Tibial nerve (tissue), 4 donors: ENCODE measurements at places on chromosomes 7 and 10.
A peak's percentile ranks its signal among the peaks of the same experiment; 100 is the strongest.

DNA sequence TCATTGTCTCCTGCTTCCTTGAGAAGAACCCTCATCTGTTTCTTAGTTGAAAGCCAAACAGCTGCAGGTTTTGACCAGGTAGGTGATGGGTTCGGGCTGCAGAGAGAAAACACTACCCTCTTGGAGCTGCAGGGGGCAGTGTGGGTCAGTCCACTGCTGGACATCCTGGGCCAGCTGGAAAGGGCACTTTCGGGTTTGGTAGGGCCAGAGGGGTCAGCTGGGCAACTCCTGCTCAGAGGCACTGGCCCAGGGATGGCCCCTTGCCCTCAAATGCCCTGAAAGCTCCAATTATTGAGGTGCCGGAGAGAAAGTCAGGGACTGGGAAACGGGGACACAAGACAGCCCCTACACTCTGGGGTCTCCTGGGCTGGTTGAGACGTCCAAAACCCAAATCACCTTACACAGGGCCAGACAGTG lies 90.7 kb downstream of the MKI67 start:
- H3K27ac ChIP-seq: no peak overlapping the region
- H3K4me3 ChIP-seq: no peak overlapping the region
- H3K36me3 ChIP-seq: no peaks in the 10 kb centered on the region
- H3K4me1 ChIP-seq: no peaks in the 10 kb centered on the region
- H3K27me3 ChIP-seq: no peaks in the 10 kb centered on the region

GRCh38 chr10:131226446-131227162 lies 84.9 kb downstream of the TCERG1L start:
- no peaks in the 10 kb centered on the region for H3K4me1 ChIP-seq
- H3K4me3 ChIP-seq: no peak overlapping the region
- DNase-seq: no peak
- H3K36me3 ChIP-seq: no peaks in the 10 kb centered on the region
- no peaks in the 10 kb centered on the region for H3K27me3 ChIP-seq

DNA sequence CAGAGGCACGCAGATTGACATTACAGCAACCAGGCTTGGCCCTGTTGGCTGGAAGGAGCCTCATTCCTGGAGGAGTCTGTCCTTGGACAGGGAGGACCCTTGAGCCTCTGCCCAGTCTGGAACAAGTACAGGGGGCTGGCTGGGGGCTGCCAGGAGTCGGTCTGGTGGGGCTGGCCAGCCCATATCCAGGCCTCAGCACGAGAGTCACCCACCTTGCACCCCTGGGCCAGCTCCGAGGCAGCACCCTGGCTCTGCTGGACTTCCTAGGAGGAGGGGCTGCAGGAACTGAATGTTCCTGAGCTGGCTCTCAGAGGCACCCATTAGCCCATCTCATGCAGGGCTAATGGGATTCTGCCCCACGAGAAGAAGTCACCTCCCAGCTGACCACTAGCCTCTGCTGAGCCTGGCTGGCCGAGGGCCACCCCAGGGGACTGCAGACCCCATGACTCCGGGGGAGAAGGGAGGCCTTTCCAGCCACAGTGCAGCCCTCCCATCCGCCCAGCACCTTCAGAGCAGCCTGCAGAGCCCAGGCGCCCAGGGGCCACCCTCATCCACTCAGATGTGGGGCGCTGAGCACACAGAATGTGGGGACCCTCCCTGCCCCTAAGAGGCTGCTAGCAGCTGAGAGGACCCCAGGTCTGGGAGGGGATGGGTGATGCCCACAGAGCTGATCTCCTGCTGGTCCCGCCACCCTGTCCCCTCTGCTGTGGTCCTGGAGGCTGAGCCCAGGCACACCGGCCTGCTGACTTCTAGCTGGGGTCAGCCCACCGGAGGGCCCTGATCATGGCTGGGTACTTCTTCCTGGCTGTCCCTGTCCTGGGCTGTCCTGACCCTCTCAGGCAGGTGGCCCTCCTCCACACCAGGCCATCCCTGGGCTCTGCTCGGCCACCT lies 14.8 kb upstream of the INPP5A start:
- no peak for DNase-seq
- no peaks in the 10 kb centered on the region for H3K36me3 ChIP-seq
- no peak overlapping the region for H3K27ac ChIP-seq

- H3K27ac ChIP-seq: peak overlapping the region; percentile 78
- no peaks in the 10 kb centered on the region for H3K4me1 ChIP-seq
- no peaks in the 10 kb centered on the region for H3K36me3 ChIP-seq
- H3K27me3 ChIP-seq: no peaks in the 10 kb centered on the region
- peak; percentile 34 for DNase-seq
These were observed 355.6 kb downstream of the RNLS start for GRCh38 chr10:88227342-88228018.

DNA sequence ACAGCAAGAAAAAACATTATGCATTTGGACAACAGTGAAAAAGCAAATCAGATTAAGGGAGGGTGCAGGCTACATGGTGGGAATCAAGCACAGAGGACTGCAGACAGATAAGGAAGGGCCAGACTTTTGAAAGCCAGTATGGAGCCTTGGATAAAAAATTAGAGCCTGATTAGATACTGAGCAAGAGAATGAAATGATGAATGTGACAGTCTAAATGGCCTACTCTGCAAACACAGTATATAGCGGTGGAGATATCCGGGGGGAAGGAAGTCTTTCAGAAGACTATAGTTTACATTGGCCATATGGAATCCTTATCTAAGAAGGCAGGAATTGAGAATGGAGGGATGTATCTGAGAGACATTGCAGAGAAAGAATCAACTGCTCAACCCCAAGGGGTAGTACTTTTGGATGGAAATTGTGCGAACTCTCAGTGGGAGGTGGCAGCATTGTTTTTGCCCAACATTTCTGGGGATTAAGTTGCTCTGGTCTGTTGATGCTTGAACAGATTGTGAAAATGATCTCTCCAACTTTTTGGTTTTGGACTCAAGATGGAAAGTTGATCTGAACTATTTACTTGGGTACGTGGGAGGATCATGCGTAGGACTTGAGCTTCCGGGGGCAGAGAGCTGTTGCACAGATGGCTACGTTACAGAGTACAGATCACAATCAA lies 39.4 kb upstream of the CHCHD3 start:
- no peaks in the 10 kb centered on the region for H3K27me3 ChIP-seq
- H3K4me3 ChIP-seq: no peak overlapping the region
- no peak for DNase-seq
- no peaks in the 10 kb centered on the region for H3K36me3 ChIP-seq
- no peaks in the 10 kb centered on the region for H3K4me1 ChIP-seq

- DNase-seq: no peak
- no peaks in the 10 kb centered on the region for H3K4me1 ChIP-seq
- no peak overlapping the region for H3K27ac ChIP-seq
- H3K27me3 ChIP-seq: no peaks in the 10 kb centered on the region
- H3K4me3 ChIP-seq: no peak overlapping the region
- H3K36me3 ChIP-seq: no peaks in the 10 kb centered on the region
These were observed 551.7 kb downstream of the GRM8 start for GRCh38 chr7:126700807-126701604.

DNA sequence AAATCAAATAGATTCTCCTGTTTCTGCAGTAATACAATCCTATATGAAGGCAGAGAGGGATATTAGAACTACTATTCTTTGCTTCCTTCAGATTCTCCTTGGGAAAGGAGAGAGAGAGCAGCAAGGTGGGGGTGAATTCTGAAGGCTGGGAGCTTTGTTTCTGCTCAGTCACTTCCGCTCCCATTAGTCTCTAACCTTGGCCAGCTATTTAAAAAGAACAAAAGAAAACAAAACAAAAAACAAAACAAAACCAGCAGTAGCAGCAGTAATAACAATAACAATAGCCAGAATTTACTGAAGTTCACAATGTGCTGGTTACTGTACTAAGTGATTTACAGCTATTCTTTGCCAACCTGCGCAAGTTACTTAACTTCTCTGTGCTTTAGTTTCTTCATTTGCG lies 9.9 kb downstream of the GPR85 start:
- H3K4me3 ChIP-seq: no peak overlapping the region
- no peaks in the 10 kb centered on the region for H3K4me1 ChIP-seq
- no peaks in the 10 kb centered on the region for H3K27me3 ChIP-seq
- H3K27ac ChIP-seq: no peak overlapping the region
- no peaks in the 10 kb centered on the region for H3K36me3 ChIP-seq

DNA sequence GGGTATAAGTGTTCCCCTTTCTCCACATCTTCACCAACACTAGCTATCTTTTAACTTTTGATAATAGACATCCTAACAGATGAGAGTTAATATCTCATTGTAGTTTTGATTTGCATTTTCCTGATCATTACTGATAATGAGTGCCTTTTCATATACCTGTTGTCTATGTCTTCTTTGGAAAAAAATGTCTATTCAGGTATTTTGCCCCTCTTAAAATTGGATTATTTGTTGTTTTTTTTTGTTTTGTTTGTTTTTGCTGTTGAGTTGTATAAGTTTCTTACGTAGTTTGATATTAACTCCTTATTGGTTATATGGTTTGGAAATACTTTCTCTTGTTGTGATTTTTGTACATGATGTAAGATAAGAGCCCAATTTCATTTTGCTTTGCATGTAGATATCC lies 214.7 kb downstream of the MALRD1 start:
- no peaks in the 10 kb centered on the region for H3K36me3 ChIP-seq
- H3K4me3 ChIP-seq: no peak overlapping the region
- H3K27me3 ChIP-seq: no peaks in the 10 kb centered on the region
- no peaks in the 10 kb centered on the region for H3K4me1 ChIP-seq
- DNase-seq: no peak

GRCh38 chr7:131328377-131329175 lies 900 bp downstream of the MKLN1 start:
- H3K27ac ChIP-seq: peak overlapping the region; percentile 96
- peak overlapping the region; percentile 96 for H3K4me3 ChIP-seq
- H3K27me3 ChIP-seq: no peaks in the 10 kb centered on the region
- H3K36me3 ChIP-seq: no peaks in the 10 kb centered on the region
- peaks cover 19% of the 10 kb centered on the region for H3K4me1 ChIP-seq

DNA sequence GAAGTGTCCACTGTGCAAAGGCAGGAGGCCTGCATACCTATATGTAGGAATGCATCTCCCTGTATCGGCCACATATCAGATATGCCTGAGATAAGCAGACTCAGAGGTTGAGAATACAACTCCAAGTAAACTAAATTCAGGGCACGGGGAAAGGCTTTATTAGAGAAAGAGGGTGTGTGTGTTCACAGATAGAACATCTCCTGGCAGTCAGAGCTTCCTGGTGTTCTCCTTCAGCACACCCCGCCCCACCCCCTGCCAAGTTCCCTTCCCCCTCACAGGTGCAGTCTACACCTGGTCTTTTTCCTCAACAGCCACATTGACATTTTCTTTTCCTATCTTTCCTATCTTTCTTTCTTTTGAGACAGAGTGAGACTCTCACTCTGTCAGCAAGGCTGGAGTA lies 17.1 kb downstream of the GBX1 start:
- DNase-seq: no peak
- H3K27ac ChIP-seq: no peak overlapping the region
- H3K4me3 ChIP-seq: no peak overlapping the region

DNA sequence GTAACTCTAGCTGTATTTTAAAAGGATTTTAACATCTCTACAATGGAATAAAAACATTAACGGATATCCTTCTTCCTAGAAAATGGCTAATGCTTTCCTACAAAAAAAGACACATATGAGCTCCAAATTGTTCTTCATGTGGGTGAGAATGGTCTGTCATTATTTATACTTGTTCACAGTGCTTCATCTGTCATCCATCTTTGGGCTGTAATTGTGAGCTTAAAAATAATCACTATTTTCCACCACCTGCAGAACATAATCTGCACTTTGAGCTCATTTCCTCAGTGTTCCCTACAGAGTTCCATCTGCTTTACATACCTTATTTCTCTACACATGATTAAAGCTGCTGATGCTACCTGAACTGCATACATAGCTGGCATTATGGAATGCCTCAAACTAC lies 979.1 kb upstream of the C7orf33 start:
- H3K27me3 ChIP-seq: no peaks in the 10 kb centered on the region
- DNase-seq: no peak
- no peak overlapping the region for H3K4me3 ChIP-seq
- H3K4me1 ChIP-seq: no peaks in the 10 kb centered on the region
- H3K27ac ChIP-seq: no peak overlapping the region

- no peaks in the 10 kb centered on the region for H3K27me3 ChIP-seq
- H3K27ac ChIP-seq: no peak overlapping the region
- H3K4me1 ChIP-seq: no peaks in the 10 kb centered on the region
- DNase-seq: no peak
- no peak overlapping the region for H3K4me3 ChIP-seq
These were observed 499.7 kb downstream of the CALN1 start for GRCh38 chr7:71912476-71912875.

- no peak for DNase-seq
- H3K36me3 ChIP-seq: no peaks in the 10 kb centered on the region
- H3K4me1 ChIP-seq: no peaks in the 10 kb centered on the region
These were observed 69.7 kb upstream of the EGR2 start for GRCh38 chr10:62885684-62886461.

DNA sequence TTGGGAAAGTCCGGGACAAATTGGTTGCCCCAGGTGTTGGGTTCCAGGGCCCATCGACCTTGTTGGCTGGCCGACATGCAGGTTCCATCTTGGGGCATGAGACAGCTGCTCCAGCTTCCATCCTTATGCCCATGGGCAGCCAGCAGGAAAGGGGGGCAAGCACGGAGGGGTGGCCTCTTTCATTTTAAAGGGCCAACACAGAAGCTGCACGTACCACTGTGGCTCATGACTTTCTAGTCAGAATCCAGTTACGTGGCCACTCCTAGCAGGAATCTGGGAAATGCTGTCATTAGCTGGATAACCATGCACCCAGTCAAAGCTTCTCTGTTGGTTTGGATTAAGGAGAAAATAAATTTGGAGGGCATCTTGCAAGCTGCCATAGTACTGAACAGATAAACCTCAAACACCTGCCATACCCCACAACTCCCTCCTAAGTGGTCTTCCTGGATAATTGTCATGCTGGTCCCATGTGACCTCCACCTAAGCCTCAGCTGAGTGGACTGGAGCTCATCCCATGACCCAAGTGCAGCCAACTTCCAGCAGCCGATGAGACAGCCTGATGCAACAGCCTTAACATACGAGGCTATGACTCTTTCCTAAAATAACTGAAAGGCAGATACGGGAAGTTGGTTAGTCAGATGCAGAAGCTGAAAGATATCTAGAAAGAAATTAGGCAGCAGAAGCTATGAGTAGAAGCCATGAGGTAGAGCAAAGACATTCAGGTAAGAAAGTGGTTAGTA lies 21.4 kb upstream of the GSDME start:
- no peak overlapping the region for H3K4me3 ChIP-seq
- no peaks in the 10 kb centered on the region for H3K27me3 ChIP-seq

DNA sequence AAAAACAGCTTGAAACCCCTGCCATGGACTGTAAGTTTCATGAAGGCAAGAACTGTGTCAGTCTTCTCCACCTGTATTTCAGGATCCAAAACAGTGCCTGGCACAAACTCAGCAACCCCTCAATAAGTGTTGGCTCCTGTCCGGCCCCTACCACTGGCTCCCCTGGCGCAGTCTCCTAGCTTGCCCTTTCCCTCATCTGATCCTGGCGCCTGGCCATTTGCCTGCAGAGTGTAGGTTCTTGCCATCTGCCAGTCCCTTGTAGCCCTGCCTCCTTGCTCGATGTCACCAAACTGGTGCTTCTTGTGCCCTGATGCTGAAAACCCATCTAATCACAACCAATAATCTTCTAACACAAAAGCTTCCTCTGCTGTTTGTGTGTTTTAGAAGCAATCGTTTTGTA lies 60.4 kb downstream of the LGI1 start:
- no peak overlapping the region for H3K4me3 ChIP-seq
- H3K27me3 ChIP-seq: no peaks in the 10 kb centered on the region
- no peaks in the 10 kb centered on the region for H3K36me3 ChIP-seq
- no peak overlapping the region for H3K27ac ChIP-seq
- no peaks in the 10 kb centered on the region for H3K4me1 ChIP-seq
- no peak for DNase-seq
